ENCODE measurements at places on chromosomes 3 and 15.

DNA sequence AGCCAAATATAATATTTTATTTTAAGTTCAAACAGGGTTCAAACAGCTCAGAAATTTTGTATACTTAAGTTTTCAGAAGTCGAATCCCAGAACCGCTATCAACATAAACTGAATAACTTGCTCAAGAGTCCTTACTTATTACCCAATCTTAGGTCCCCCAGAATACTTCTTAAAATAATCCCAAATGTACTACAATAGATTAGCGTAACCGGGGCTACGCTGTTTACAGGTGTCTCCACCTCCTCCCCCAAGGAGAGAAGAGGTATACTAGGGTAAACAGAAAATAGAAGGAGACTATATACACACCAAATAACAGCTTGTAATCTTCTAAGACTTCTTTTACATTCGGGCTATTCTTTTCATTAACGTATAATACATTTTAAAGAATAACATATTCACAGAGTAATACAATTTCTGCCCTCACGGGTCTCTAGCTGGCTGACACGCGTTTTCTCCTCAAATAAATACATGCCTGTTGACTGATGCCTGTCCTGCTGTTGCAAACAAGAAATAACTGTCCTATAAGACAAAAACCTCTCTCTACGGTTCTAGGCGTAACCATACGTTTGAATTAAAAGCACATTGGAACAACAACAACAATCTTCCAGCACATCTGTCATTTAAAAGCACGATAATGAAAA lies 1.3 kb downstream of the DENND4A start:
- no peak for DNase-seq

- DNase-seq: no peak
Observed at GRCh38 chr3:46706771-46707582, 5.8 kb downstream of the TMIE start.

DNA sequence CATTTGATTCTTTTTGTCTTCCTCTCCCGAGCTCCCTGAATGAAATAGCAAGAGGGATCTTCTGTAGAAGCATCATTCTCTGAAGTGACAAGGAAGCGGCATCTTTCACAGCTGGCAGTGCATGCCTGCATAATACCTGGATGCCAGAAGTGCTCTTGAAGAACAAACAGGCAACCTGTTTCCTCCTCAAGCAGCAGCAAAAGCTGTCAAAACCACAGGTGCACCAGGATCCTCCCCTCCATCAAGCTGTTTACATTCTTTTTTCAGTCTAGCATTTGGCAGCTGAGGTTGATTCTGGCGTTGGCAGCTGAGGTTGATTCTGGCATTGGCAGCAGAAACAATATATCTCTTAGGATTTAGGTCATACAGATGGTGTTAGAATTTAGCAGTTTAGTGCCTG lies 979.0 kb downstream of the TUSC7 start:
- DNase-seq: no peak

DNA sequence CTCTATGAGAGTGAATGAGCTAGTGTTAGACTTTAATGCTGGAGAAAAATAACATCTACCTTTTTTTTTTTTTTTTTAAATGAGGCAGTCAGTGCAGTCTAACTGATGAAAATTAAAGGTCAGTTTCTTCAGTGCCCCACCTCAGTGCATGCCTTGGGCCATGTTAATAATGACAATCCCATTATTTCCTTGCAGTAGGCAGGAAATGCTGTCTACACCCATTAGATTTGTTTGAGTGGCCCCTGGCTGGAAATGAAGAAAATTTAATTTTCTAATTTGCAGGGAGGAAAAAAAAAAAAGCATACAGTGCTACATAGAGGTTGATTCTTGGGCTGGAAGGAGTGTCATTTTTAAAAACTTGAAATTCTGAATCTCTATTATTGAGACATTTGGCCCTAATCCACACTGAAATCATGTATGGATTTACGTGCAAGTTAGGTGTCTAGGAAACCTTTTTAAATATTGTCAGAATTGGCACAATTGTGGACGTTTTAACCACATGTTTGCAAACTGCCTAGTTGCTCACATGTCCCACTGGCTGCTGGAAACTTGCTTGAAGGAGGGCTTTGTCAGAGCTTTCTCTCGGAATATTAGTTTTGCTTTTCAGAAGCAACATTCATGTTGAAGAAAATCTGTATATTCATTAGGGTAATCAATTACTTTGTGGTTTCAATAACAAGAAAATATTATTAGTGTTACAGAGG lies 18.4 kb downstream of the FNDC3B start:
- DNase-seq: no peak

DNA sequence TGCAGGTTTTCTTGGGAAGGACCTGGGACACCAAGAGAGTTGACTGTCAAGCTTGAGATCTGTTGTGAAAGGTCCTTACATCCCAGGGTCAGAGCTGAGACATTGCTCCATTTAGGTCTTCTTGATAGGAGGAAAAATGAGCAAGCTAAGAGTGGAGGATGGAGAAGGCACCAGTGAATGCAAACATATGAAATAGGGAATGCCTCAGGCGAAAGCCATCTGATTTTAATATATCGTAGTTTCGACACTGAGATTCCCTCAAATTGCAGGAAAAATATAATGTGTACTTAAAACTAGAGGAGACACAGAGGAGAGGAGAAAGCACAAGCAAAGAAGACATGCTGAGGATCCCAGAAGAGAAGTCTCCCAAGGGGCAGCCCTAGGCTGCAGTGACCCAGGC lies 85.5 kb downstream of the TM4SF4 start:
- no peak for DNase-seq

DNA sequence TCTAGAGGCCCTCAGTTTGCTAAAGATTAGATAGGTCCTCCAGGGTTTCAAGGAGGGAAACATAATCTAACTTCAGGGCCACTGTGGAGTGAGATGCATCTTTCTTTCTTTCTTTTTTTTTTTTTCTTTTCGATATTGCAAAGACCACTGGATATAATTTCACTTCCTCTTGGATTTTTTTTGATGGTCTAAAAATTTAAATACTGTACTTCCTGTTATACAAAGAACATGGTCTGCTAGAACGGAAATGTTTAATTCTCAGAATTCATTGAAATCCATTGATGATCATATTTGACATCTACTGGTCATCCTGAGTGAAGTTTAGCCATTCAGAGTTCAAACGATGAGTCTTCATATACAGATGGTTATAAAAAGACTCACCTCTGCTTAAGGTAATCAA lies 808.8 kb upstream of the LMCD1 start:
- no peak for DNase-seq

- DNase-seq: no peak
Observed at GRCh38 chr15:82750831-82751180, 41.1 kb upstream of the AP3B2 start.

DNA sequence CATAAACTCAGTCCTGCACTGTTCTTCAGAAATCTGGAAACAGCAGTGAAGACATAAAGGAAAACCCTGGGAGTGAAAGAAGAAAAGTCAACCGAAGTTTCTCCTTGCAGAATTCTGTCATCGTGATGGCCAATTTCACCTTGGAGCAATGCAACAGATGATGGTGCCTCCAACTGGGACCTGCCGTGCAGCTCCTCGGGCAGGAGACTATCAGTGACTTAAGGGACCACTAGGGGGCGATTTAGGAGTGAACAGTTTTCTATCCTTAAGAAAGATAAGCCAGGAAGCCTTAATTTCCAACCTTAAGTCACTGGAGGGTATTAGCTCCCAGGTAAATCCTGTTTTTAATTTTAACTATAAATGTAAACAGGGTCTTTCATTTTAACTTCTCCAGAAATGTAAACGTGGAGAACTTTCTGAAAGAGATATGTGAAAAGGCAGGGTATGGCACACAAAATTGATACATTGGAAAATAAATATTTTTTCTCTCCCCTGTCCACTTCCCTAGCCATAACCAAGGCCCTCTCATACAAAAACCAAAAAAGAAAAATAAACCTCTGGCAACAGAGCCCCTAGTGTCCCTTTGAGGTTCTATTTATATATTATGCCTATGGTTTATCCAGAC lies 116.3 kb downstream of the PDZRN3 start:
- DNase-seq: no peak

DNA sequence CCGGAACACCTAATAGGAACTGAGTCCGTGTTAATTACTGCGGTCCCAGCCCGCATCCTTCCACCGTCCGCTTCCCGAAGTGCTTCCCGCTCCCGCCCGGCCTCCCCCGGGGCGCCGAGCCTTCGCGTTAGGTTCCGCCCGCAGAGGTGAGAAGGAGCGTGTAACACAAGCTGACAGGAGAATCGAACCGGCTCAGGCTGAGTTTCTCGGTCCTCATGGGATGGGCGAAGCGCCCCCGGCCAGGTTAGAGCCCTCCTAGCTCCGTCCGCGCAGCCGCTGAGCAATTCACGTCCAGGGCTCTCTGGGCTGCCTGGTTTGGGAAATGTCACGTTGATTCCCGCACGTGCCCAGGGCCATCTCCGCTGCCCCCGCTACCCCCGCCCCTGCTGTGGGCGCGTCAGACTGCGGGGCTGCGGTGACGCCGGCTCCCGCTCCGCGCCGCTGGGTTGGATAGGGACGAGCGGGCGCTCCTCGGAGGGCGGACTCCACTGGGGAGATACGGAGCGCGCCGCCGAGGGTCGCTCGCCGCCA lies 954 bp downstream of the CLDN11 start:
- no peak for DNase-seq

DNA sequence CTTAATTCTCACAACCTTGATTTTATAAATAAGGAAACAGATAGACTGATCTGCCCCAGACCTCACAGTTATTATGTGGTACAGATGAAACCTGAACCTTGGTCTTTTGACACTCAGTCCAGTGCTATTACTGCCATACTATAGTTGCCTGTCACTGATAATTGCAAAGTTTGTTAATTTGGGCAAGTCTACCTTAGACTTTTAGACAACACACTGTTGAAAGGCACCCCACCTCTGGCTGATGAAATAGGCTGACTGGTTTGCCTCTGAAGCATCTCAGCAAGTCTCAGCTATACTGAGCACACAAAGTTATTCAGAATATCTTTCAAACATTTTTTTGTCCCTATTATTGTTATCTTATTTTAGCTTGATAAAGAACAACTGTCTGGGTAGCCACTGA lies 53.1 kb upstream of the MAP4 start:
- DNase-seq: no peak

GRCh38 chr3:41296556-41296955 lies 97.3 kb downstream of the CTNNB1 start:
- DNase-seq: no peak

GRCh38 chr3:66629982-66630368 lies 129.2 kb upstream of the LRIG1 start:
- no peak for DNase-seq

DNA sequence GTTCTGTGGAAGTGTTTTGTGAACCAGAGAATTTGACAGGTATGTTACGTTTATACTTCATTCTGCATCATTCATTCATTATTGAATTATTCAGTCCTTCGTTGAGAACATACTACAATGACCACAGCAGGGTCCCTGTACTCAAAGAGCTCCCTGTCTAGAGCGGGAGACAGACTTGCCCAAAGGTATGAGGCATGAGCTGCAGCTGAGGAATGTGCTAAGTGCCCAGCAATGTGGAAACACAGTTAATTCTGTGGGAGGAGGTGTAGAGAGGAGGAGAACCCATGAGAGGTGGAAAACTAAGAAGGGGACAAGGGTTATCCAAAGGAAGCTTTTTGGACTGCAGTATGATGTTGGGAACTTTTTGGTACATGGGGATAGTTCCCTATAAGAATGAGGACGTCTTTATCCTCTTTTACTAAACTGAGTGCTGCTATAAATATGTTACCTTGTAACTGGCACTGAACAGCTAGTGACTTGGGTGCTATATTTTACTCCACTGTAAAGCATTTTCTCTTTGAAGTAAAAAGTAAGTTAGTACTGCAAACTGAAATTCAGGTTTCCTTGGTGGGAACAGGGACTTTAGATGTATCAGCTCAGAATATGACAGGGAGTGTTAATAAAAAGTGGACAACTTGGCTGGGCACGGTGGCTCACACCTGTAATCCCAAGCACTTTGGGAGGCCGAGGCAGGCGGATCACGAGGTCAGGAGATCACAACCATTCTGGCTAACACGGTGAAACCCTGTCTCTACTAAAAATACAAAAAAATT lies 5.7 kb downstream of the SMAD3 start:
- DNase-seq: no peak

- no peak for DNase-seq
Observed at GRCh38 chr3:69088063-69088462, 3.3 kb downstream of the ARL6IP5 start.

GRCh38 chr3:128095222-128095703 lies 28.3 kb downstream of the RUVBL1 start:
- DNase-seq: no peak

GRCh38 chr3:64518496-64518895 lies 169.3 kb downstream of the ADAMTS9 start:
- no peak for DNase-seq

DNA sequence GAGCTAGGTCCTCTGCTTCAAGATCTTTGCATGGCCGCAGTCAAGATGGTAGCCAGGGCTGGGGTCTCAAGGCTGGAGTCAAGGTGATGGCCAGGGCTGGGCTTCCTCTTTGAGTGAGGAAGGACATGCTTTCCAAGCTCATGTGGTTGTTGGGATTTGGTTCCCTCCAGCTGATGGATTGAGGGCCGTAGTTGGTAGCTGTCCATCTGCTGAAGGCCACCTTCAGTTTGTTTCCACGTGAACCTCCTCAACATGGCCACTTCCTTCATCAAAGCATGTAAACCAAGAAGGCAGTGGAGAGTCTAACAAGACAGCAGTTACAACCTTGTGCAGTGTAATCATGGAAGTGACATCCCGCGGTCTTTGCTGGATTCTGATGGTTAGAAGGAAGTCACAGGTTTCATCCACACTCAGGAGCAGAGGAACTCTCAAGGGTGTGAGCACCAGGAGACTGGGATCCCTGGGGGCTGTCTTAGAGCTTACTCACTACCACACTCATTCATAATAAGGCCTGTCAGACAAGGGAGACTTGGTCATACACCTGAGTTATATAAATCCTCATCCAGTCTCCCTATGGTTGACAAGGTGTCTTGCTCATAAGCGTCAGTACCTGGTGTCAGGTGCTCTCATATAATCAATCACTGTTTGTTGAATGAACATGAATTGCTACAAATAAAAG lies 42.1 kb downstream of the ABHD5 start:
- DNase-seq: no peak

- DNase-seq: no peak
Observed at GRCh38 chr3:116863822-116864589, 154.4 kb downstream of the TUSC7 start.

DNA sequence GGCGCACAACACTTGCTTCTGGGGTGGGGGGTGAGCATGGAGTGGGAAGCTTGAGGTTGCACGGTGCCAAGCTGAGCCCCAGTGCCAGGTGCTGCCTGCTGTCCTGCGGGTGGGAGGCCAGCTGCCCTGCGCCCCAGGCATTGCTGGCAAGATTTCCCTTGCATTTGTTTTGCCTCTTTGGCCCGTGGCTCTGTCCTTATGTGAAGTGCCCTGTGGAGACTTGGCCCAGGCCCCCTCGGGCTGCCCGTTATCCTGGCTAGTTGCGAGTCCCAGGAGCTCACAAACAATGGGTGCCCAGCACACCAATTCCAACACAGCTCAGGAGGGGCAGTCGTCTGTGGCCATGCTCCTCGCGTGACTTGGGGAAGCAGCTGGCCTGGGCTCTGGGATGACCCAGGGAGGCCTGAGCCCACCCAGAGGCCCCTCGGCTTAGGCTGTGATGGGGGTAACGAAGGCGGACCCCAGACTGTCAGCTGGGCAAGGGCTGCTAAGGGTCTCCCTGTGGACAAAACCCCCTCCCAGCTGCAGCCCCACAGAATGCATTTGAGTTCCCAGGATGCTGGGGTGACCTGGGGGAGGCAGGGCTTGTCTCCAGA lies 5.9 kb downstream of the C3orf22 start:
- DNase-seq: no peak

All from esophagus squamous epithelium (tissue), 5 donors.